ENCODE measurements at places on chromosomes 4 and X. TPM values are rescaled to one million over a fixed set of nuclear protein-coding genes. Genes with fewer than 3 reads are reported as not detected.

GNRHR gene
- not detected for total RNA-seq

DNA sequence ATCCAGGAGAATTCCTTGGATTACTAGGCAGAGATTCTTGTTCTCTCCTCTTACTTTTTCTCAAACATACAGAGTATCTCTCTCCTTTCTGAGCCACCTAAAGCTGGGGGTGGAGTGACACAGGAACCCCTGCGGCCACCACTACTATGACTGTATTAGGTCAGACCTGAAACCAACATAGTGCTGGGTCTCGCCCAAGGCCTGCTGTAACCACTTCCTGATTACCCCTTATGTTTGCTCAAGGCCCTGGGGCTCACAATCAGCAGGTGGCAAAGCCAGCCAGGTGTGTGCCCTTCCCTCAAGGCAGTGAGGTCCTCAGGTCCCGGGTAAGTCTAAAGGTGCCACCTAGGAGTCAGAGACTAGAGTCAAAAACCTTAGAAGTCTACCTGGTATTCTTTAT, 166.4 kb downstream of the PARM1 start:
- no peak for DNase-seq
- no peaks in the 10 kb centered on the region for H3K27me3 ChIP-seq
- no peak overlapping the region for H3K27ac ChIP-seq

GRCh38 chr4:7831330-7831729, 108.3 kb downstream of the AFAP1 start:
- H3K4me1 ChIP-seq, result peaks cover 22% of the 10 kb centered on the region
- peak overlapping the region; percentile 51 for H3K27ac ChIP-seq
- peaks cover under 1% of the 10 kb centered on the region for H3K36me3 ChIP-seq

DNA sequence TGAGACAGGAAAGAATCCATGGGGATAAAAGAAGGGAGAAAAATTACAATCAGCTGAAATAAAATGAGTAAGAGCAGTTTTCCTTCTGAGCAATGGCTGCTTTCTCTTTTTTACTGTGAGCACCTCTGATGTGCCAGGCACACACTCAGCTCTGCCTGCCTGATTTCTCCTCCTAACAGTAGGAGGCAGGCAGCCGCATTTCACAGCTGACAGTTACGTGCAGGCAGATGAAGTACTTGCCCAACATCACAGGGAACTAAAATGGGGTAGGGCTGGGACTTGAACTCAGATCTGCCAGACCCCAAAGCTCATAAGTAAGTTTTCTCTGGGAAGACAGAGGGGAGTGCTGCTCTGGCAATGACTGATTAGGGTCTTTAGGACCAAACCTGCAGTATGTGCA, 54.6 kb downstream of the C4orf50 start:
- DNase-seq, result peak; percentile 32
- H3K36me3 ChIP-seq, result no peaks in the 10 kb centered on the region
- H3K27me3 ChIP-seq, result no peaks in the 10 kb centered on the region
- no peaks in the 10 kb centered on the region for H3K4me1 ChIP-seq
- no peak overlapping the region for H3K27ac ChIP-seq
- no peak overlapping the region for H3K4me3 ChIP-seq

DNA sequence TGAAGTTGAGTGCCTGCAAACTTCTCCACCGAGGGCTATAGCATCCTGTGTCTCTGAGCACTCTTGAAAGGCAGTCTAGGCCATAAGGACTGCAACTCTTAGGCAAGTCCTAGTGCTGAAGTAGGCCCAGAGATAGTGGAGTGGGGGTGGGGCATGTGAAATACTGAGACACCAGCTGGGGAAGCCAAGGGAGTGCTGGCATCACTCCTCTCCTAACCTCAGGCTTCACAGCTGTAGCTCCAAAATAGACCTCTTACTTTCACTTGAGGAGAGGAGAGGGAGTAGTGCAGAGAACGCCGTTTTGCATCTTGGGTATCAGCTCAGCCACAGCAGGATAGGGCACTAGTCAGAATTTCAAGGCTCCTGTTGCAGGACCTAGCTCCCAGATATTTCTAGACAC, 56.2 kb upstream of the CYSLTR1 start:
- no peaks in the 10 kb centered on the region for H3K36me3 ChIP-seq
- H3K4me3 ChIP-seq, result no peak overlapping the region

HSD17B13 gene
- total RNA-seq, result not detected

GRCh38 chrX:120629667-120630537, at the start of gene C1GALT1C1:
Gene C1GALT1C1 (minus strand): TSS chrX:120630054. CDS start chrX:120627166, 2,888 bp downstream.
- no peaks in the 10 kb centered on the region for H3K27me3 ChIP-seq
- DNase-seq, result peak; percentile 92
- peak within 1 kb of the TSS; percentile 71 for H3K4me3 ChIP-seq
- no peaks in the 10 kb centered on the region for H3K4me1 ChIP-seq
- H3K27ac ChIP-seq, result peak within 1 kb of the TSS; percentile 78

- no peaks in the 10 kb centered on the region for H3K36me3 ChIP-seq
- H3K27ac ChIP-seq, result no peak overlapping the region
- DNase-seq, result peak; percentile 68
- no peaks in the 10 kb centered on the region for H3K27me3 ChIP-seq
- no peak overlapping the region for H3K4me3 ChIP-seq
These were observed 992.6 kb downstream of the NLGN4X start for GRCh38 chrX:5236096-5236495.

- peaks cover 8% of the 10 kb centered on the region for H3K36me3 ChIP-seq
- no peaks in the 10 kb centered on the region for H3K27me3 ChIP-seq
- H3K4me3 ChIP-seq, result no peak overlapping the region
- H3K27ac ChIP-seq, result no peak overlapping the region
These were observed 4.6 kb downstream of the SLC38A5 start for GRCh38 chrX:48465336-48465933.

GRCh38 chr4:7710576-7711306, 228.9 kb downstream of the AFAP1 start:
- no peak overlapping the region for H3K4me3 ChIP-seq
- H3K27me3 ChIP-seq, result no peaks in the 10 kb centered on the region
- H3K27ac ChIP-seq, result no peak overlapping the region
- no peaks in the 10 kb centered on the region for H3K4me1 ChIP-seq
- no peak for DNase-seq
- no peaks in the 10 kb centered on the region for H3K36me3 ChIP-seq

- no peak overlapping the region for H3K27ac ChIP-seq
- H3K36me3 ChIP-seq, result no peaks in the 10 kb centered on the region
- H3K27me3 ChIP-seq, result peaks cover 3% of the 10 kb centered on the region
- DNase-seq, result no peak
These were observed 11.9 kb downstream of the CLRN2 start for GRCh38 chr4:17526695-17527477.

DNA sequence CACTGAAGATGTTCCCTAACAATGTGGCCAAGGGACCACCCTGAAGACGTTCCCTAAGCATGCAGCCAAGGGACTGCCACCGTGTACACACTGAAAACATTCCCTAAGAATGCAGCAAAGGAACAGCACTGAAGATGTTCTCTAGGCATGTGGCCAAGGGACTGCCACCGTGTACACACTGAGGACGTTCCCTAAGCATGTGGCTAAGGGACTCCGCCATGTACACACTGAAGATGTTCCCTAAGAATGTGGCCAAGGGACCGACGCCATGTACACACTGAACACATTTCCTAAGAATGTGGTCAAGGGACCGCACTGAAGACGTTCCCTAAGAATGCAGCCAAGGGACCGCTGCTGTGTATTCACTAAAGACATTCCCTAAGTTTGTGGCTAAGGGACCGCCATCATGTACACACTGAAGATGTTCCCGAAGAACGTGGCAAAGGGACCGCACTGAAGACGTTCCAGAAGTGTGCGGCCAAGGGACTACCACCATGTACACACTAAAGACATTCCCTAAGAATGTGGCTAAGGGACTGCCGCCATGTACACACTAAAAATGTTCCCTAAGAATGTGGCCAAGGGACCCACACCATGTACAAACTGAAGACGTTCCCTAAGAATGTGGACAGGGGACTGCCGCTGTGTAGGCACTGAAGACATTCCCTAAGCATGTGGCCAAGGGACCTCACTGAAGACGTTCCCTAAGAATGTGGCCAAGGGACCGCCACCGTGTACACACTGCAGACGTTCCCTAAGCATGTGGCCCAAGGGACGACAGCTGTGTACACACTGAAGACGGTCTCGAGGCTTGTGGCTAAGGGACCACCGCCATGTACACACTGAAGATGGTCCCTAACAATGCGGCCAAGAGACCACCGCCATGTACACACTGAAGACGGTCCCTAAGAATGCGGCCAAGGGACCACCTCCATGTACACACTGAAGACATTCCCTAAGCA, 54.8 kb downstream of the DHRSX start:
- H3K4me3 ChIP-seq, result no peak overlapping the region
- no peaks in the 10 kb centered on the region for H3K36me3 ChIP-seq
- H3K4me1 ChIP-seq, result no peaks in the 10 kb centered on the region
- no peaks in the 10 kb centered on the region for H3K27me3 ChIP-seq

DNA sequence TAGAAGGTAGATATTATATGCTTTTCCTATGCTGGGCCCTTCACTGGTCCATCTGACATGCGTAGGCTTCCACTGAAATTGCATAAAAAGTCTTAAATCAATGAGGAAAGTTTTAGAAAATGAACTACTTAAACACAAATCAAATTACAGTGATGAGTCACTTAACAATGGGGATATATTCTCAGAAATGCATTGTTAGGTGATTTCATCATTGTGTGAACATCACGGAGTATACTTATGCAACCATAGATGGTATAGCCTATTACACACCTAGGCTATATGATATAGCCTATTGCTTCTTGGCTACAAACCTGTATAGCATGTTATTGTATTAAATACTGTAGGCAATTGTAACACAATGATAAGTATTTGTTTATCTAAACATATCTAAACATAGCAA, 10.3 kb downstream of the STAP1 start:
- H3K36me3 ChIP-seq, result no peaks in the 10 kb centered on the region
- H3K4me1 ChIP-seq, result no peaks in the 10 kb centered on the region
- no peak overlapping the region for H3K4me3 ChIP-seq
- no peak overlapping the region for H3K27ac ChIP-seq

- no peaks in the 10 kb centered on the region for H3K4me1 ChIP-seq
- DNase-seq, result no peak
- no peak overlapping the region for H3K27ac ChIP-seq
- H3K4me3 ChIP-seq, result no peak overlapping the region
- H3K27me3 ChIP-seq, result no peaks in the 10 kb centered on the region
These were observed 326.4 kb downstream of the EVC2 start for GRCh38 chr4:5381961-5382441.

CT55 gene
- total RNA-seq, result not detected

ZNF630 gene
- total RNA-seq, result 1.6 TPM

CSAG2 gene
- total RNA-seq, result not detected

- H3K4me3 ChIP-seq, result no peak overlapping the region
- DNase-seq, result no peak
- H3K36me3 ChIP-seq, result no peaks in the 10 kb centered on the region
- H3K4me1 ChIP-seq, result no peaks in the 10 kb centered on the region
- H3K27me3 ChIP-seq, result no peaks in the 10 kb centered on the region
- no peak overlapping the region for H3K27ac ChIP-seq
These were observed 13.4 kb downstream of the EDA2R start for GRCh38 chrX:66625525-66625924.

- no peaks in the 10 kb centered on the region for H3K4me1 ChIP-seq
- H3K27ac ChIP-seq, result no peak overlapping the region
- no peaks in the 10 kb centered on the region for H3K36me3 ChIP-seq
- no peak for DNase-seq
These were observed 41.9 kb upstream of the GAB1 start for GRCh38 chr4:143294710-143295275.
